HFFc6 (cell line): ENCODE measurements at places on chromosomes 4 and X. TPM values are rescaled to one million over a fixed set of nuclear protein-coding genes. Genes with fewer than 3 reads are reported as not detected.

GRCh38 chr4:125591290-125591689, 276.5 kb downstream of the FAT4 start:
- no peaks in the 10 kb centered on the region for H3K4me1 ChIP-seq
- no peaks in the 10 kb centered on the region for H3K27me3 ChIP-seq
- H3K27ac ChIP-seq = no peak overlapping the region
- no peaks in the 10 kb centered on the region for H3K36me3 ChIP-seq
- H3K4me3 ChIP-seq = no peak overlapping the region
- no peak for DNase-seq

DNA sequence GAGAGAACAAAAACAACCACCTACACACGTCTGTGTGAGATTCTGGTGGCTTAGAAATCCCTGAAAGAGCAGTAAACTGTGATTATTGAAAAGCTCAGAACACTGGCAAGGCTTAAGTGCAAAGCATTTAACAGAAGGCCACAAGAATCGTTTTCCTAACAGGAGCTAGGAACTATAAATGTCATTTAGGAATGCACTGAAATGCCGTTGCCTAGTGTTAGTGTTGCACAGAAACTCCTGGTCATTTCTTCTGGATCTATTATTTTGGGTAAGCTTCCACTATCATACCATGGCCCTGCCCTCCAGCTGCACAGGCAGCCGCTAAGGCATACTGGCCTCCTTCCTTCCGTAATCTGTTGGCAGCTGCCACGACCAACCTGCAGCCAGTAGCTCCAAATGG, 923.2 kb downstream of the NLGN4X start:
- H3K36me3 ChIP-seq = no peaks in the 10 kb centered on the region
- H3K27me3 ChIP-seq = no peaks in the 10 kb centered on the region
- H3K4me3 ChIP-seq = no peak overlapping the region
- H3K27ac ChIP-seq = no peak overlapping the region

DNA sequence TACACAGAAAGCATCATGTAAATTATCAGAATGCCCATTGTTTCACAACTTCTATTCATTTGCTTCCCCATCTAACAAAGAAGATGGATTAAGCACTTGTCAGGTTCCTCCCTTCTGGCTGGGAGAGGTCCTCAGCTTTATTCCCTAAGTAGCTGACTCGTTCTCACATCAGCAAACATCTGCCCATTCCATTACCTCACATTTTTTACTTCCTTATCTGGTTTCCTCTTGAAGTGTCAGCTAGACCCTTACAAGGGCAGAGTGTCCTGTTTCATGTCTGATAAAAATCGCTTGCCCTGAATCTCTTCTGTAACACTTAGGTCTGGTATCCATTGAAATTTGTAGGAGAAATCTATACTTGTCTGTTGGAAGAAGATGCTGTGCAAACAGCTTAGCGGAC, 34.7 kb downstream of the TMPRSS11A start:
- H3K27ac ChIP-seq = no peak overlapping the region
- no peaks in the 10 kb centered on the region for H3K36me3 ChIP-seq
- H3K4me1 ChIP-seq = peaks cover 20% of the 10 kb centered on the region
- no peak overlapping the region for H3K4me3 ChIP-seq

GRCh38 chr4:125387770-125388169, 73.0 kb downstream of the FAT4 start:
- peaks cover 48% of the 10 kb centered on the region for H3K4me1 ChIP-seq
- no peak overlapping the region; the same call in 1 of the 2 replicates for H3K27ac ChIP-seq
- no peak overlapping the region for H3K4me3 ChIP-seq
- peaks cover 9% of the 10 kb centered on the region for H3K36me3 ChIP-seq
- H3K27me3 ChIP-seq = no peaks in the 10 kb centered on the region

Gene ADGRG2
- not detected in 3 replicates for total RNA-seq

Gene C4orf50
- not detected in 2 replicates for total RNA-seq
